ENCODE measurements at places on chromosomes 1 and 21.

GRCh38 chr1:169392406-169392805, 24.4 kb downstream of the BLZF1 start:
- peak; percentile 5 for DNase-seq

DNA sequence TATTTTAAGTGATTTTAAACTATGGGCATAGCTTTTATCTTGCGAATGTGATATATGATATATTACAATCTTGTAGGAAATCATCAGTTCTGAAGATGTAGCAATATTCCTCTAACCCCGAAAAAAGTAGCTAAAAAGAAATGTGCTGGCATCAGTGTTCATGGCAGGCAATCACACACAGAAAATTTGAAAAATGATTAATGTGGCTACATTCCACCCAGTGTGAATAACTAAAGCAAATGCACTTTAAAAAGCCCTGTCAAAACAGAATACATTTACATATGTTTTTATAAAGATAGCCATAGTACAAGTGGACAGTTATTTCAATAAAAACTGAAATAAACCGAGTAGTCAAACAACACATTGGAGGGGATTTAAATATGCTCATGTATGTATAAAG, 260.2 kb downstream of the HHAT start:
- DNase-seq: no peak

DNA sequence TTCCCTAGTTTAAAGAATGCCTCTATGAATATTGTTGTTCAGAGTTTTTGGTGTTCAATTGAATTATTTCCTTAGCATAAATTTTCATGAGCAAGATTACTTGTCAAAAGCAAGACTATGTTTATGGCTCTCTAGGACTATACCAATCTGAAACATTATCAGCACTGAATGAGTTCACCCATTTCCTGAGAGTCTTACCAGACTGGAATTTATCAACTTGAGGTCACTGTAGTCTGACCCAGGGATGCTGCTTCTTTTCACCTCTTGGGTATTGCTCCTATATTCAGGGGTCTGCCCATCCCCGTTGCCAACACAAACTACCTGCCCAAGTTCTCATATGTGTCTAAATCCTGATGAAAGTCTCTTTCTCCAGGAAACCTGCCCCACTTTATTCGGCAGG, 42.6 kb downstream of the OPTC start:
- DNase-seq: peak; percentile 64

DNA sequence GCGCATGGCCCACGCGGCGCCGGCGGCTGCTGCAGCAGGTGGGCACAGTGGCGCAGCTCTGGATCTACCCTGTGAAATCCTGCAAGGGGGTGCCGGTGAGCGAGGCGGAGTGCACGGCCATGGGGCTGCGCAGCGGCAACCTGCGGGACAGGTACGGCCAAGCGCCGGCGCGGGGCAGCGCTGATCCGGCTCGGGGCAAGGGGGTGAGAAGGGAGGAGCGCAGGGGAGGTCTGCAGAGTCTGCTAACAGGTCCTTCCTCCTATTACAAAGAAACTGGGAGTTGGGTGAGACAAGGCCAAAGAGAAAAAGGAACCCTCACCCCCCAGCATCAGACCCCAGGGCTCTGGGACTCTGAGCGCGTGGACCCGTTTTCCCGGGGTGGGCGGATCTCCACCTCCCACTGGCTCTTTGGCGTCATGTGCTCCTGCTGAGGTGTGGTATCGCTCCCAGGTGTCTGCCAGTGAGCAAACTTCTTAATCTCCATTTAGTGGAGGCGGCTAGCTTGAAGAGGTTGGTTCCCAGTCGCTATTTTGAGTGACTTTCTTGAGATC, 431 bp downstream of the MTARC1 start:
- no peak for DNase-seq

DNA sequence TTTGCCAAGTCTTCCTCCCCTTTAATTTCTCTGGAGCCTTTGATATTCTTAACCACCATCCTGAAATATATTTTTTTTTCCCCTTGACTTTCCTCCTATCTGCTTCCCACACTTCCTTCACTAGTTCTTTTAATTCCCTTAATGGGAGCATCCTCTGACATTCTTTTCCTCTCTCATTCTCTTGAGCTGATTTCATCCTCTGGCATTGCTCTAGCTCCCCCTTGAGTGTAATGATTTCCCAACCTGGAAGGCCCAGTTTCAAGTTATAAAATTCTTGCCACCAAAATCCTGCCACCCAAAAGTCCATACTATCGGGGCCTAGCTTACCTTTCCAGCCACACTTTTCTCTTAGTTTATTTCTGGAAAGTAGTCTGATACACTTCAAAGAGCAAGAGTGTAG, 39.5 kb upstream of the UBE2U start:
- peak; percentile 73 for DNase-seq

All from fibroblast of the aortic adventitia (primary cell).